Testis (tissue), 5 donors: ENCODE measurements at places on chromosomes 16 and 17. TPM values are rescaled to one million over a fixed set of nuclear protein-coding genes. Genes with fewer than 3 reads are reported as not detected.

DNA sequence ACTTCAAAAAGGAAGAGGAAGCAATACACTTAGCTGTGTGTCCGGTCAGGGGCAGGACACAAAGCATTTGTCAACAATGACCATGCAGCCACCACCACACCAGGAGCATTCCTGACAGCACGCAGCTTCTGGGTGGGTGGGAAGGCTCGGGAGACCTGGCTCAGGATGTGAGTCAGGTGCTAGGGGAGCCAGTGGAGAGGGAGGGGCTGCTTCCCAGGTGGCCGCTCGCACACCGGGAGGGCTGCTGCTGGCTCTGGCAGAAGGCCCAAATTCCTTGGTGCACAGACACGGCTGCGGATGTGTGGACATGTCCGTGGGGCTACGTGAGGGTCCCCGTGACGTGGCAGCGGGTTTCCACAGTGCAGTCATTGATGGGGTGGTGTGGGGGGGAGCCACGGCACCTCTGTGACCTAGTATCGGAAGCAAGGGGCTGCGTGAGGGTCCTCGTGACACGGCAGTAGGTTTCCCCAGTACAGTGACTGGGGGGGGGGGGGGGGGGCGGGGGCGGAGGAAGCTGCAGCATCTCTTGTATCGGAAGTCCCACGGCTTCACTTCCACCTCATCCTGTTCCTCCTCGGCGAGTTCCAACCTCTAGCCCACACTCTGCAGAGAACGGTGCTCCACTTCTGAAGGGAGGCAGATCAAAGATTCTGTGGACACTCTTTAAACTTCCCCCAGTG lies 112.8 kb downstream of the ZNF778 start:
- no peak for DNase-seq

GRCh38 chr16:1557576-1557975 lies 24.1 kb downstream of the TMEM204 start:
- DNase-seq: no peak

CARD14 gene
- total RNA-seq: 6.1 TPM

- DNase-seq: no peak
Observed at GRCh38 chr16:49477250-49477895, 103.8 kb downstream of the C16orf78 start.

PRSS22 gene
- not detected for total RNA-seq

DNA sequence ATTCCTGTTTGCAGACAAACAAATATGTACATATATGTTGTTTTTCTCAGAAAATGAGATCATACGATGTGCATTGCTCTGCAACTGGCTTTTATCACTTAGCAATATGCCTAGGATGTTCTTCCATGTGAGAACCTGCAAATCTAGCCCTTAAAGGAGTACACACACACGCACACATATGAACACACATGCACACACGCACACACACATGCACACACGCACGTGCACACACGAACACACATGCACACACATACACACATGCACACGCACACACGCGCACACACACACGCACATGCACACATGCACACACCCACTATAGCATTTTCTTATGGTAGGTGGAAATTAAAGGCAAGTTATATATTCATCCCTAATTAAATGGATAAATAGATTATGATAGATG lies 8.1 kb upstream of the OR2C1 start:
- no peak for DNase-seq

- no peak for DNase-seq
Observed at GRCh38 chr16:70563636-70564035, 40.0 kb downstream of the SF3B3 start.

DNA sequence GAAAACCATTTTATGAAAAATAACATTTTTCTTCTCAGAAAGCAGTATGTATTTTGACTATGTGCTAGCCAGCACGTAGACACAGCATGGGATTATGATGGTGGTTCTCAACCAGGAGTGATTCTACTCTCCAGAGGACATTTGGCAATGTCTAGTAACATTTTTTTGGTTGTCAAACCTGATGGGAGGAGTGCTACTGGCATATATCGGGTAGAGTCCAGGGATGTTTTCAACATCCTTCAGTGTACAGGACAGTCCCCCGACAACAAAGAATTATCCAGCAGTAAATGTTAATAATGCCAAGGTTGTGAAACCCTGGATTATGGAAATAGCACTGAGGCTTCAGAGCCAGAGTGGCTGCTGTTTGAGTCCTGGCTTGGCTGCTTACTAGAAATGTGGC lies 27.7 kb downstream of the AP2B1 start:
- DNase-seq: no peak
